ENCODE measurements at places on chromosomes 1 and 21.

DNA sequence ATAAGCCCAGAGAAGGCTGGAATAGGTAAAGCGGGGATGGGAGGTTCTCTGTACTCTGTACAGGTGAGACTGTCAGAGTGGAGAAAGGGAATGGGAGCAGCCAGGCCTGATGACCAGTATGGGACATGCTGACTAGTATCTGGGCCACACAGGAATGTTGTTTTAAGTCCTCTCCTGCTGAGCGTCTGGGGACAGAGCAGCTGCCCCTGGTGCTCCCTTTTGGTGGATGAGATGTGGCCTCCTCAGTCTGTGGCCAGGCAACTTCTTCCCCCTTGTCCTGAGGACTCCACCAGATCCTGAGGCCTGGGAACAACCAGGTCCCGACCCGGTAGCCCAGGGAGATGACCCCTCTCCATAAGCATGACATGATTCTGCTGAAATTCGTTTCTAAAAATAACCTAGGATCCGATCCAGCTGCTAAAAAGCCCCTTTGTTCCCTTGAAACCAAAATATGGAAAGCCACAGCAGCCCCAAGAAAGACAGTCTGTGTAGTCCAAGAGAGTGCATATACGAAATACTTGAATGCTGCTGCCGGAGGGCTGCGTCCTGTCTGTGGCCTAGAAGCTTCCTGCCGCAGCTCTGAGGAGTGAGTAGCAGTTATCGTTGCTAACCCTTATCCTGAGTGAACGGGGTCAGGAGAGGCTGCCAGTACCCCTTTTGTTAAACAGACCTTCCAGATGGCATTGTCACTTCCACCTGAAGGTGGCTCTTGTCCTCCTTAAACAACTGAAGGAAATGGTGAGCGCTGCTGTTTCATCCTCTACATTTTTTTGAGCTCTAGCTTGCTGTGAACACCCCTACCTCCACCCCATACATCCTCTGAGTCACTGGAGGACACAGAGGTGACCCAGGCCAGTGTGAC, 47.1 kb downstream of the ATP2B4 start:
- DNase-seq, result peak; percentile 98

- peak; percentile 12 for DNase-seq
These were observed 235.1 kb upstream of the RUNX1 start for GRCh38 chr21:35284199-35284598.

- peak; percentile 78 for DNase-seq
These were observed at the start of gene SLAMF1 for GRCh38 chr1:160646711-160647328. Gene SLAMF1 (minus strand): TSS chr1:160647044. CDS start chr1:160646945, 99 bp downstream.

GRCh38 chr1:239011382-239011781, 375.0 kb upstream of the CHRM3 start:
- DNase-seq, result no peak

DNA sequence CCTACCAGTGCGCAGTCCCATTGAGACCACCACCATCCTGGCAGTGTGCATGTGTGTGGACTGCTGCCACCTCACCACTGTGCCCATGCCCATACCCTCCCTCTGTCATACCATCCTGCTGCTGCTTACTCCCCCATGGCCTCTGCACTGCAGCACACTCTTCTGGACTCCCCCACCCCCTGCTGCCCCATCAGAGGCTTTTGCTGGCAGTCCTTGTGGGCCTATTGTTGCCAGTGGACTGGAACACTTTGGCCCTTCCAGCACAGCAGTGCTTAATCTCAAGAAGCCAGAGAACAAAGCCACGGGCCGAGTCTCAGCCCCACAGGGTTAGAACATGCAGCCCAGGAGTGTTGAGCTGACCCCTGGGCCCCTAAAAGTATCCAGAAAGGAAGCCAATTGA, 41.9 kb upstream of the IVNS1ABP start:
- DNase-seq, result no peak

DNA sequence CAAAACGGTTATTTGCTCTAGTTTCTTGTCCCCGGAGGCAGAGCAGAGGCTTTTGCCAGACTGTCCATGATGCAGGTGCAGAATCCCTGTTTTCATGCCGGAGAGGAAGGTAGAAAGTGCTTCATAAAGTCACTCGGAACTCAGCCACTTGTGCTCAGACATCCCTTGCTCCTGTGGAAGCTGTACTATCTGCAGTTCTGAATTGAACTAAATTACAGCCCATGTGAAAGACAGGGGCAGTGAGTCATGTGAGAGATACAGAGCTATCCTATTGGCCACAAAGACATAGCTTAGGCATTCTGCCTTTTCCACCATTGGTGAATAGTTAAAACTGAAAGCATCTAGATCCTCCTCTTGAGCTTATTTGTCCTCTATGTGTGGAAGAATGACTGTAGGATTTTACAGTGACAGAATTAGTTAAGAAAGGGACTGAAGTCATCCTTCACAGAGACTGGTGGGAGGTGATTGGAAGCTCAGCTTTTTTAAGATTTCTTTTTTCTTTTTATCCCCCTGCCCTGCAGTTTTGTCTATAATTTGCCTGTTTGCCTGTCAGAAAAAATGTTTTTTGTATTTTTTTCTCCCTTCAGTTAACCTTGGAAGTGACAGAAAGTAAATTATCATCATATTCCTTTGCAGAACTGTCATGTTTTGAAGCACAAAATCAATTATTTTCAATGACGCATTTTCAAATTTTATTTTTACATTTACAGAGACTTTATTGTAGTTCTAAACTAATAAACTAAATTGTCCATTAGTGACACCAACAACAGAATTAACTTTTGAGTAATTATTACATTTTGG, 298.6 kb downstream of the PTPRC start:
- DNase-seq, result peak; percentile 97

DNA sequence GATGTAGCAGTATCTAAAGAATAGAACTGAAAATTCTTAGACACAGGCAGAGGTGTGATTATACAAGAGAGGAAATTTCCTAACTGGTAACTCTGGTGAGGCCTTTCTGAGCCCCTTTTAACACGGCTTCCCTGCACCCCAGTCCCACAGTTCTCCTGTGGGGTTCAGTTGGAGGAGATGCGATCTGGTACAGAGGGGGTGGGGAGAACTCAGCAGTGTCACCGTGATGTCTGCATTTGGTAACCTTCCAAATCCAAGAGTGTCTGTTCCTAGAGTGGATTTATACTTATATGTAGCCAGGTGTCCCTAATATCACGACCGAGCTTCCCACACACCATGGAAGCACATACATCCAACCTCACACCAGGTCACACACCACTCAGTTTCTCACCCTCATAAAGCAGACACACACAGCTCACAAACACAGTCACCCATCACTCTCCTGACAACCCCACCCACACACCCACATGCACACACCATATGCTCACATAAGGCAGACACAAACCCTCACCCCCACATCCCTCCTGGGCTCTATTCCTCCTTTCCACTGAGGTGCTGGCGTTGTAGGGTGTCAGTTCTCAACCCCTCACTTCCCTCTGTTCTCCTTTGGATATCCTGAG, 48.5 kb downstream of the RHBG start:
- no peak for DNase-seq

Measured in mesenchymal stem cell (in vitro differentiated cells and primary cell).